T47D (cell line): ENCODE measurements at places on chromosomes 12 and 14.

- DNase-seq = peak; percentile 62
Measured at GRCh38 chr14:51780741-51781140, 79.7 kb upstream of the GNG2 start.

DNA sequence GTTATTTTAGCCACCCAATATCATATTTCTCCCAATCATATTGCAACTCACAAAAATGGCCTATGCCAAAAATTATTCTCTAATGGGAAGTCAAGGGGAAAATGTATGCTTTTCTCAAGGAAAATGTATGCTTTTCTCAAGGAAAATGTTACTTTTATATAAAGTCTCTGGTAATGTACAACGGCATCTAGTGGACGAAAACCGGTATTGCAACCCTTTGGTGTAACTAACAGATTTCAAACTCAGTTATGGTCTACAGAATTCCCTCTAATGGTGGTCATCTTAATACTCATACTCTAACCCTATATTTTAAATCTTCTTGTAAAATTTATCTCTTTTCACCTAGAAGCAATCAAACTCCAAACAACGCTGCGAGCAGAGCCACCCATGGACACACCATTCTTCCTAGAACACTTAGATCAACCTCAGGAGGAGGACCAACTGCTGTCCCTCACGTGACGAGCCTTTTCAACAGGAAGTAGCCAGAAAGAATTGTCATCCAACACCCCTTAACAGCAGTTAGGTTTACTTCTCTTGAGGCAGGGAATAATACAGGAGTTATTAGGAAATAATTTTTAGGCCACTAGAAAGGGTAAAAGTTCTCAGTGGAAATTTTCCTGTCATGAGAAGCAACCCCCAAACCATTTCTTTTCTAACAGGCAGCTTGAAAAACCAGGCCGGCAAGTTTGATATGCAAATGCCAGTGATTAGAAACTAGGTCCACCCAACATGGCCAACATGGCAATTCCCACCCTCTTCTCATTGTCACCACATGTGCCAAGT lies 20.1 kb downstream of the APOBEC1 start:
- DNase-seq = peak; percentile 13

DNA sequence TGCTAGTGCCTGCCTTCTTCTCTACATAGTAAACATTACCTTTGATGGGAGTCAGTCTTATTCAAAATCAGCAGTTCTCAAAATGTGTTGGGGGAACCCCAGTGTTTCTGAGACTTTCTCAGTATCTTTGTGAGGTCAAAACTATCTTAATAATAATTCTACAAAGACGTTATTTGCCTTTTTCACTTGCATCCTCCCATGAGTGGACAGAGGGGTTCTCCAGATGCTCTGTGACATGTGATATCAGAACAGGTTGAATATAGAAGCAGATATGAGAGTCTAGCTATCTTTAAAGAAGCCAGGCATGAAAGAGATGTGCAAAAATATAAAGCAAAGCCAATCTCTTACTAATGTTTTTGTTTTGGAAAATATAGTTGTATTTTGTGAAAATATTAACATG lies 144.7 kb downstream of the KTN1 start:
- no peak for DNase-seq

- DNase-seq = no peak
Measured at GRCh38 chr14:49497267-49497666, 88.9 kb downstream of the RPS29 start.

DNA sequence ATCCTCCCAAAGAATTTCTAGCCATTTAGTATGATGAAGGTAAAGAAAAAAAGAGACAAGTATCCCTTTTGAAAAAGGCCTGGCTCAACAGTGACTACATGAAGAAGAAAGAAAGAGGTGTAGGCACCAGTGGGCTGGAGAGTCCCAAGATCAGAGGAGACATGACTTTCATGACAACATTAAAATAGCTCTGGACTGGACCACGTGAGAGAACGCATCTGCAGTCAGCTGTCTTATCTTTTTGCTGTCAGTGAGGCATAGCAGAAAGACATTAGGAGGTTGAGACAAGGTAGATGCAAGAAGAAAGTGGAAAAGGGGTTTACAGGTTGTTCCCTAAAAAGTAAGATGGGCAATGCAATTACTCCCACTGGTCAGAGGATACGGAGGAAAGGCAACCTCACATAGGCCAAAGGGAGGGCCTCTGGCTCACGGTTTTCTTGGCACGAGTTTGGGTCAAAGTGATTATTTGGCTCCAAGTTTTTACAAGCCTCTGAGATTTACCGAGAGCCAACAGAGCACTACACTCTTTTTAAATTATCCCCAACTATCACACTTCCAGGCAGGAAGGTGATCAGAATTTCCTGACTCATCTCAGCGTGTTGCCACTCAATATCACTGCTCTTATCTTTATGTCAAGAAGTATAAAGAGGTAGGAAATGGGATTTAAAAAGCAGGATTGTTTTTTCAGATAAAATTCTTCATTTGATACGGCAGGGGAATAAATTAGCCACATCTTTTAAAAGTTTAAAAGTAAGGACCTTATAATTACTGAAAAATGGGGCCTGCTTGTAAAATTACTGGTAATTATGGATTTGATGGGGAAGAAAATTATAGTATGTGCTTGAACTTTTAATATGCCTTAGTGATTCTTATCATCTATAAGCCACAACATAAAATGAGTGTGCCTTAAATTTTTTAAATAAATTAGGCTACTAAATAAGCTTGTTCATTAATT lies 29.2 kb downstream of the TMTC1 start:
- no peak for DNase-seq

DNA sequence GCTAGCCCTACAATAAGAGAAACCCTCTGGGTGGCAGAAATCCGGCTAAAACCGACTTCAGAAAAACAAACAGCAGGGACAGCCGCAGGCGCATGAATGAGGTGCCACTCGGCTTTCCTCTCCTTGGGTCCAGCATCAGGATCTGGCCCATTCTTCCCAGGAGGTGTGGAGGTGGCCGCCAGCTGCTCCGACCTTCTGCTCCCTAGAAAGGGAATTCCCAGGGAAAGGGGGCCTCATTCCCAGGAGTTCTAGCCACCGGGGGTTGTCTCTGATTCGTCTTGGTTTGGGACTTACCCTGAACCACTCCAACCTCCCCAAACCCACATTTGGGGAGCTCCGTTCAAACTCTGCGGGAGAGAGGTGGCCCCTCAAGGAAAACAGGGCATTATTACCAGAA lies 13.0 kb downstream of the PAPLN start:
- DNase-seq = no peak

DNA sequence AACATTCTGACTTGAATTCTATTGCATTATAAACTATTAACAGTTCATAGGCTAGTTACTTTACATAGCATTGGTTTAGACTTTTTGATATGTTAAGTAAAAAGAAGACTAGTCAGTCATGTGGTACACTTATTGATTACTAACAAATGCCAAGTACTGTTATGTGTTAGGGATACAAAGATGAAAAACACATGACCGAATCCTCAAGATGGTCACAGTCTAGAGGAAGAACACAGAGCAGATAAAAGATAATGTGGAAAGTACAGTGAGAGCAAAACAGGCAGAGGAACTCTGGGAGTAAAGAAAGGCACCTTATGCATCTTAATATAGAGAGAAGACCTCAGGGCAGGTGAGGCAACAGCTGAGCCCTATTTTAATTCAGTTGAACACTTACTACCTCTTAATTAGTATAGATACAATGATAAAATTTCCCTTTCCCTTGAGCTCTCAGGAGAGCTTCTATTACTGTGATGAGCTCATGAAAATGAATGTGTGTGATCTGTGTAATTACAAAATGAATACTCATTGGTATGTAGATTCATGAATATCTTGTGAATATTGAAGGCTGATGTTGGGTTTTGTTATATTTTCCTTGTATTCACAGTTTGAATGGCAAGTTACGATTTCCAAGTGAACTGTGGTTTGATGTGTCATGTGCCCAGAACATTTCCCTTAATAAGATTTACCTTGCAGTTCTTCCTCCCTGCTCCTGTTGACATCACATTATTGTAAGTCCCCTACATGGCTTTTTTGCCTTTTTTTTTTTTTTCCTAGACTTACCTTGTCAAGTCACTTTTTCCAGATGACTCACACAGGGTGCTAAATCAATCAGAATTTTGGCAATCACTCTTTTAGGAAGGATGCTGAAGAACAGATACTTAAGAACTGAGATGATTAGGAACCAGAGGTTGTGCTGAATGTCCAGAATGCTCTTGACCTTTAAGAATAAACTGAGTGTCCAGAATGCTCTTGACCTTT lies 29.5 kb upstream of the MSRB3 start:
- DNase-seq = no peak

DNA sequence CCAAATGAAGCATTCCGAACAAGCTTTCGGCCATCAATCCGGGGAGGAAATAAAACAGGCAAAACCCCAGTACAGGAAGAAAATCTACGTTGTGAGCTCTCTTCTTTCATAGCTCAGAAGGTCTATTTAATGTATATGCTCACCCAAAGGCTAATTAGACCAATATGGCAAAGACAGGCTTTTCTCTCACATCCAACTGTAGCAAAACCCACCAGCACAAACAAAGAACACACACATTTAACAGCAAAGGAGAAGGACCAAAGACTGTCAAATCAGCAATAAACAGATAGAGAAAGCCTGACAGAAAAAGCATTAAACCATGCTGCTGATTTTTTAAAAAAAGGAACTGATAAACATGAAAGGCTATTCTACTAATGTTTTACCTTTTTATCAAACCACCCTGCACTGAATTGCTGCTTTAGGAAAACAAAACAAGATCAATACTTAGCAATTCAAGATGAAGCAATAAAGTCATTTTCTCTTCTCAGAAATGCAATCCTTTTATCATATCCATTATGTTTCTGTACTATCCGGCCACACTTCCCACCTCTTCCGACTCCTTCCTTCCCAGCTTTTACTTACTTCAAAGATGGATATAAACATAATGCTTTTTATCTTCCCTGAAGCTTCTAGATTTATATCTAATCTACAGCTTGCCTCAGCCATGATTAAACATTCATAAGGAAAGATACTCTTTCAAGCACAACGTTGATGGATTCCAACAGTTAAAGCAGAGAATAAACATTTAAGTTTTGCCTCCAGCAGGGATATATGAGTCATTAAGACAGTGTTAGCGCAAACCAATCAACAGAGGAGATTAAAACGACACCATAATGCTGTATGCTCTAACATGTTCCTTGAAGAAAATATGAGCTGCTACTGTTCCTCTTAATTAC lies 74.6 kb upstream of the BBS10 start:
- peak; percentile 36 for DNase-seq

GRCh38 chr12:93377252-93378195 lies at the start of gene NUDT4:
Gene NUDT4 (plus strand): TSS chr12:93377925. CDS start chr12:93378323, 398 bp downstream.
- peak; percentile 89 for DNase-seq

GRCh38 chr14:65035049-65035448 lies 48.4 kb downstream of the FNTB start:
- peak; percentile 19 for DNase-seq

DNA sequence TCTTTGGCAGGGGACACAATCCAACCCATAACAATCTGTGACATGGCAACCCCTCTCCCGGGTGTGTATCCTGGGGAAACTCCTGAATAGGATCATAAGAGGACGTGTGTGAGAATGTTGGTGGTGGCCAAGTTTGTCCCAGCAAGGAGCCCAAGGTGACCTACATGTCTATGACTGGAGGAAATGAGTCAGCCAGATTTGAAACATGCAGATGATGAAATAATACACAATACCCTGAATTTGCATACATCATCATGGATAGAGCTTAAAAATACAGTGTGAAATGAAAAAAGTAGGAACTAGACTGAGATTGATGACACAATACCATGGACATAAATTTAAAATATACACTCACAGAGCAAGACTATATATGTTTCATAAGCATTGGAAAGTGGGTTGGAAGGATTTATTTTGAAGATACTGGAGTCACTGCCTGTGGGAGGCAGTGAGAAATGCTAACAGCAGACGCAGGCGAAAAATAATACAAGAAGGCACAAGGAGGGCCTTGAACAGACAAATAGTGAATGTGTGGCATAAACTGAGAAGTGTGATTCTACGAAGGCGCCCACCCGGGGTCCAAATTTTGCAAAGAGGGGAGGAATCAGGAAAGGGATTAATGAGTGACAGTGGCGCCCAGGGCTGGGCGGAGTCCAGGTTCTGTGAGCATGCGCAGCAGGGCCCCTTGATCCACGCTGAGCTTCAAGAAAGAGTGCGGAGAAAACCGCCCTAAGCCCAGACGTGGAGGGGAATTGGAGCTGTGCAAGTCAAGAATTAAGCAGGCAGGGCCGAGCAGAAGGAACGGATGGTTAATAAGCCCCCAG lies 7.0 kb upstream of the MAP1LC3B2 start:
- no peak for DNase-seq
